EL (cell line): ENCODE measurements at places on chromosomes 1 and 21.

DNA sequence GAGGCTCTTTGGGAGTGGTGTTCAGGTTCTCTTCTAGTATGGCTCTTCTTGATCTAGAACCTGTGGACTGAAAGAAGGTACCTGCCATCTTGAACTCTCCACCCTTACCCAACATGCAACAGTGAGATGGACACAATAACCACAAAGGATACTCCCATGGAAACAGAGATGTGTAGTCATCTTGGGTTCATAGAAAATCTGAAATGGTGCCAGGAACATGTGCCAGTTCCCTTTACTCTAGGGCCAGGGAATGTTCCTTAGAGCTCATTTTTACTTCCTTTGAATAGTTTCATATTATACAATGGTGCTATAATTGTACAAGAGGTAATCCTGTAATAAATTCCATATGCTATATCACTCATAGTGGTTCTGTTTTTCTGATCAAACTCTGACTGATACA lies 13.2 kb upstream of the SCYL3 start:
- no peak for DNase-seq

DNA sequence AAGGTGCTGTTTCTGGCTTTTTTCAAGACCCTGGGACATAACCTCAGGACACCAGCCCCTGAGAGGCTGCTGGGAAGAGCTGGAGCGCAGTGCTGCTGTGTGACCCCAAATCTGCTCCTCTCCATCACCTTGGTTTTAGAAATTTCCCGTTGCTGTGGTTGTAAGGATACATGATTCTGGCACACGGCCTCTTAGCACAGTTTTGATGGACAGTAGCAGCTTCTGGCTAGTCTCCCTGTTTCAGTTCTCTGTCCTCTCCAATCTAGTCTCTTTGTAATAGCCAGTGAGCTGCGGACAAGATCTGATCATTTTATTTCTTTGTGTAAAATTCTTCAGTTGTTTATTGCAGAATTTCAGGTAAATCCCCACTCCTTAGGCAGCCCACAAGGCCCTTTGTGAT lies 3.1 kb downstream of the CLIC6 start:
- DNase-seq, result no peak

DNA sequence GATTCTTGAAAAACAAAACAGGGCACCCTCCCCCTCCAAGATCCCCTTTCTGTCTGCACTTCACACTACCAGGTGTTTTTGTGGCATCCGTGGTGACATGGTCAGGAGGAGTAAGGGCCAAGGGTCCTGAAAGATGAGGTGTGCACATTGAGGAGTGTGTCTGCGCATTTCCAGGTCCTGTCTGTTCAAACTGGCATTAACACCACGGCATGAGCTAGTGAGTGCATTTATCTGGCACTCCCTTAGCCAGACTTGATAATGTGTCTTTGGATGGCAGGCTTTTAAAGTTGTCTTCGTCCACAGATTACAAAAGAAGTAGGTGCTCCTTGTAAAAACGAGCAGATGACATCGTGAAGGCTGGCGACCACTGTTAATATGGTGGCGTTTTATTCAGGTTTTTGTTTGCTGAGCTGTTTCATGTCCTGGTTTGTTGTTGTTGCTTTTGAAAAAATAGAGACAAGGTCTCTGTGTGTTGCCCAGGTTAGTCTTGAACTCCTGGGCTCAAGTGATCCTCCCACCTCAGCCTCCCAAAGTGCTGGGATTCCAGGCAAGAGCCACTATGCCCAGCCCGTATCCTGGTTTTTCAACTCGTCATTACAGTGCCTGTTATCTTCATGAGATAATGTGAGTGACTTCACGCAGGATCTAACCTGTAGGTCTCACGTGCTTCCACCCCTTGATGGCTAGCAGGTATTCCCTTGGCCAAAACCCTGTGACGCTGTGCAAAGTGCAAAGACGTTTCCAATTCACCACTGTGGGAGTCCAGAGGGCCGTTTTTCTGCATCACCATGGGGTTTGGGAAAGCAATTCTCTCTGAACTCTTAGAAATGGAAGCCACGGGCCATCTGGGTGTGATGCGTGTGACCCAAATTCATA lies 4.2 kb downstream of the TMEM51 start:
- no peak for DNase-seq

DNA sequence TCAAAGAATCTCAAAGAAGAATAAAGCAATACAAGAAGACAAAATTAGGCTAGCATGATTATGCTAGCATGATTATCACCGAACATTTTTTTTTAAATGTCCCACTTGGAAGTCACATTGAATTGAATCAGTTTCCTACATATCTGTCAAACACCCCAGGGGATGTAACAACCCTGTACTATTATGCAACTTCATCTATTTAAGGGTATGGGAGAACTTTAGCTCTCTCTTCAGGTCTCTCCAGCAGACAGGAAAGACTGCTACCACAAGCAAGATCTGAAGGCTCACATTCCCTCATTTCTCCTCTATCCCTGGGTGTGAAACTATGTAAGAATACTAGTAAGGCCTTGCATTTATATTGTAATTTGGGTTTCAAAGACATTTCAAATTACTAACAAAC lies 52.8 kb downstream of the EDEM3 start:
- DNase-seq, result no peak

GRCh38 chr1:228416217-228416933 lies at the start of gene TRIM17:
TRIM17 (minus strand) TSS chr1:228416861; CDS start chr1:228415072, 1,789 bp downstream.
- peak; percentile 32 for DNase-seq

DNA sequence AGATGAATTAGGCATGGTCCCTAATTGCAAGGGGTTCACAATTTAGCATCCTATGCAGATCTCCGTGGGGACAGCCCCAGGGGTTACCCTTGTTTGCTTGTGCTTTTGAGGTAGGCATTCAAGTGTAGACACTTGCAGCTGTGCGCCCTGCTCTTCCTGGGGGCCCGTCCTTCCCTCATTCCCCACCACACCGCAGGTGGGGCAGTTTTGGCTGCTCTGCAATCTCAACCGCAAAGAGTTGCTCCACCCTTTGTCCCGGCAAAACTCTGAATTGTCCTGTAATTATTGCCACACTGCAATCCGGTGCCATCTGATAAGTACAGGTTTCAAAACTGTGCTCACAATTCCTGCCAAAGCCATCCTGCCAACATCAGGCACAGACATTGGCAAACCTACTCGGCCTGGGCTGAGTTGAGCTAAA lies 65.4 kb upstream of the LYST start:
- no peak for DNase-seq

DNA sequence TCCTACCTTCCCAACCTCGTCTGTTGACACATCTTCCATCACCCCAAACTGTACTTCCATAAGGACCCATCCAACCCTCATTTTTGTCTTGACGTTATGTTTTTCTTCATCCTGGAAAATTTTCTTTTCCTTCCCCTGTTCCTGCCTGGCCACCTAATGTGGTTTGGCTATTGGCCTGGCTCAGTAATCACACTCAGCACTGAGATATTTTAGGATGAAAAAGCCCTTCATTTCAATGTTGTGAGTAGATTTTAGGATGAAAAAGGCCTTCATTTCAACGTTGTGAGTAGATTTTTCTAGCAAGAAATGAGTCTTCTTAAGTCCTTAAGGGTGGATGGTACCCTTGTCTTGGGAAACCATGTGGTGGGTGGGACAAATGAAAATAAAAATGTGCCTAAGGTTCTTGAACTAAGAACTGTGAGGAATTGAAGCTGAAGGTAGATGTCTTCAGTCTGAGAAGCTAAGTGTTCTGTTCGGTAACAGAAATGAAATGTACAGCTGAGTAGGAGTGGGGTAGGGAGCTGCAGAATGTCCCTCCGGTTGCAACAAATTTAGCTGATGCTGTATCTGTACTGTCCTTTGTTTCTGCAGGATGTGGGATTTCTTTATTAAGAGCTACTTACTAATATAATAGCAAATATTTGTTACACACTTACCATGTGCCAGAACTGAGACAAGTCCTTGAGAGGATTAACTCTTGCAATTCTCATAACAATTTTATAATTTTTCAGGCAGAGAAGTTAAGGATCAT lies 36.1 kb downstream of the DNTTIP2 start:
- peak; percentile 43 for DNase-seq

DNA sequence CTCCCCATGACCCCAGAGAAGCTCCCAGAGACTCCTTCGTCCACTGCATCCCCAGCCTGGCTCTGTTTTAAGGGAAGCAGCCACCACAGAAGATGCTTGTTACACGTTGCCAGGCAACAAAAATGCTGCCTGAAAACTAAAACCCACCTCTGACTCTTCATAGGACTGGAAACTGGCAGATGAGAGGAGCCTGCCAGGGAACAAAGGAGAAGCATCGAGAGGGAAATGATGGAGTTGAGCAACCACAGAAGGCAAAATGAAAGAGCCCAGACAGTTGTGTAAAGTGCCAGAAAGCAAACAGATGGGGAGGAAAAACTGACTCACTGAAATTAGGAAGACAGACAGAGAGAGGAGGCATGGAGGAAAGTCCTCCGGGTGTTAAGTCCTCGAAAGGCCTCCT lies 118.4 kb downstream of the KCNN3 start:
- DNase-seq, result no peak

GRCh38 chr1:64482128-64482527 lies 12.2 kb downstream of the CACHD1 start:
- no peak for DNase-seq

GRCh38 chr21:41090981-41091380 lies 77.0 kb upstream of the BACE2 start:
- no peak for DNase-seq

DNA sequence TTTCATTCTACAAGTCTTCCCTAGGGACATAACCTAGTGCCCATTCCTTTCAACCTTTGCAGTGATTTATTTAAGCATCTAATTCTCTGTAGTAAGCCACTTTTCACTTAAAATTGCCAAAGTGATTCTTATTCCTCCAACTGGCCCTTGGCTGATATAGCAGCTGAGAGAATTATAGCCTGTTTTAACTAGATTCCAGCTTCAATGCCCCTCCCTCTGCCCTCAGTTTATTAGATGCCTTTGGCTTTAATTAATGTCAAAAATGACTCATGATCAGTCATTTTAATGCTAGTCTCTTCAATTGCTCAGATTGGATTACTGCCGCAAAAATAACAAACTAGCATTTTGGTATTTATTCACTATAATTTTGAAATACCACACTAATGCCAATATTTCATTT lies 145.4 kb upstream of the KCTD3 start:
- DNase-seq, result peak; percentile 17

- DNase-seq, result no peak
Measured at GRCh38 chr1:245984390-245985155, 522.5 kb downstream of the SMYD3 start.

- DNase-seq, result no peak
Measured at GRCh38 chr1:175792136-175792535, 48.7 kb upstream of the TNR start.

- no peak for DNase-seq
Measured at GRCh38 chr1:27336756-27337155, 5.1 kb upstream of the SYTL1 start.

- DNase-seq, result no peak
Measured at GRCh38 chr21:29218749-29219148, 80.0 kb upstream of the BACH1 start.

GRCh38 chr21:32096411-32096810 lies 182.4 kb downstream of the MIS18A start:
- DNase-seq, result peak; percentile 9

DNA sequence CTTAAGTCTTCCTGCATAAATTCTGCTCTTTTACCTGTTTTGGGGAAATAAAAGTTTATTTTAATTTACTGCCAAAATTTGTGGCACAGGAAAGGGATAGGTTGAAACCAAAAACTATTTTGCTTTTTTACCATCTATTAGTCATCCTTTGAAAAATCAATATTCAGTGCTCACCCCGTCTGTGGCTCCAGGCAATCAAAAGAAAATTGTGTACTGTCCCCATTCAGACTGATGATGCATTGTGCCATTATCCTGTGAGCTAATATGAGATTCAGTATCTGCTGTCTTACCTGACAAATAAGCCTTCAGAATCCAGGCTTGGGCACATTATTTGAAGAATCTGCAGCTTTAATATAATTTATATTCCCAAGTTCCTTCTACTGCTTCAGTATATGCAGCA lies 650.7 kb downstream of the KIF26B start:
- DNase-seq, result no peak

GRCh38 chr1:215040190-215040589 lies 42.3 kb upstream of the KCNK2 start:
- DNase-seq, result no peak

- peak; percentile 57 for DNase-seq
Measured at GRCh38 chr1:181479137-181479745, 4.1 kb upstream of the CACNA1E start.

- peak; percentile 43 for DNase-seq
Measured at GRCh38 chr1:196403803-196404690, 204.2 kb downstream of the KCNT2 start.

DNA sequence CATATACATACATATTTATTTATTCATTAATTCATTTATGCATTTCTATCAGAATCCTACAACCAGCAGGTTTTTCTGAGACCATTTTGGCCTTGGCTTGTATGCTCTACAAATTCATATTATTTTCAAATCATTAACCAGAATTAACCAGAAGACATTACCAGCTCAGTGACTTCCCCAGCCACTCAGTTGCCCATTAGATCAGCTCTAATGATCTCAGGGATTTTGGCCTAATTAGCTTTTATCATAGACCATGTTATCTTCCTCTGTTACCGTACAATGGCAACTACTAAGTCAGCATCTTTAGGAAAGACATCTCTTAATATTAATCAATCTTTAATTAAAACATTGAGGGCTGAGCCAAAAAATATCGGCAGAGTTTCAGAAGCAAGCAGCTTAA lies 90.3 kb upstream of the BMP8A start:
- no peak for DNase-seq

- peak; percentile 70 for DNase-seq
Measured at GRCh38 chr1:210259561-210259960, 27.0 kb downstream of the SERTAD4 start.

GRCh38 chr1:54278941-54279422 lies 79.0 kb downstream of the MRPL37 start:
- DNase-seq, result peak; percentile 77
